Endodermal cell (in vitro differentiated cells): ENCODE measurements at places on chromosomes 12 and 14. TPM values are rescaled to one million over a fixed set of nuclear protein-coding genes. Genes with fewer than 3 reads are reported as not detected.

GRCh38 chr12:4894019-4894418, 15.7 kb upstream of the KCNA1 start:
- DNase-seq = no peak
- no peaks in the 10 kb centered on the region for H3K4me1 ChIP-seq
- H3K27me3 ChIP-seq = peaks cover 81% of the 10 kb centered on the region
- H3K4me3 ChIP-seq = no peak overlapping the region
- no peaks in the 10 kb centered on the region for H3K36me3 ChIP-seq

DNA sequence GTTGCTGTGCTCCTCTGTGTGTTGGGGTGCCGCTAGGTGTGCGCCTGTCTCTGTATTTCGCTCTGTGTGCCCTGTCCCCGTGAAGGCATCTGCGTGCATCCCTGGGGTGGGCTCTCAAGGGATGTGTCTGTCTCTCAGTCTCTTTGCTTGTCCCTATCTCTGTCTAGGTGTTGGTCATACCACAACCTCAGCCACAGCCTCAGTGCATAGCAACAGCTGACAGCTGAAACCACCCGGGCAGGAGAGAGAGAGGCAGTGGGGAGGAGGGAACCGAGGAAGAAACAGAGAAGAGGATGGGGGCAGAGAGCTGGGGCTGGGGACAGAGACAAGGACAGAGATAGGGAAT, 953 bp upstream of the NXPH4 start:
- H3K36me3 ChIP-seq = no peaks in the 10 kb centered on the region
- peaks cover 71% of the 10 kb centered on the region for H3K27me3 ChIP-seq
- no peak overlapping the region for H3K27ac ChIP-seq

GRCh38 chr14:28321475-28322244, 444.9 kb upstream of the FOXG1 start:
- H3K4me3 ChIP-seq = no peak overlapping the region
- H3K27ac ChIP-seq = no peak overlapping the region
- no peaks in the 10 kb centered on the region for H3K36me3 ChIP-seq
- no peaks in the 10 kb centered on the region for H3K27me3 ChIP-seq
- DNase-seq = no peak

- no peak for DNase-seq
- no peaks in the 10 kb centered on the region for H3K36me3 ChIP-seq
- H3K27ac ChIP-seq = no peak overlapping the region
- H3K27me3 ChIP-seq = no peaks in the 10 kb centered on the region
- no peak overlapping the region for H3K4me3 ChIP-seq
- H3K4me1 ChIP-seq = no peaks in the 10 kb centered on the region
Measured at GRCh38 chr14:106209755-106210154, 683.4 kb downstream of the TMEM121 start.

- H3K4me3 ChIP-seq = no peak overlapping the region
- H3K4me1 ChIP-seq = no peaks in the 10 kb centered on the region
- no peaks in the 10 kb centered on the region for H3K36me3 ChIP-seq
- H3K27ac ChIP-seq = no peak overlapping the region
- H3K27me3 ChIP-seq = no peaks in the 10 kb centered on the region
Measured at GRCh38 chr12:92977326-92977725, 48.2 kb upstream of the EEA1 start.

GRCh38 chr14:30440961-30441360, 118.0 kb upstream of the G2E3 start:
- no peak overlapping the region for H3K27ac ChIP-seq
- H3K4me1 ChIP-seq = no peaks in the 10 kb centered on the region
- DNase-seq = no peak
- H3K4me3 ChIP-seq = no peak overlapping the region
- H3K27me3 ChIP-seq = no peaks in the 10 kb centered on the region

DNA sequence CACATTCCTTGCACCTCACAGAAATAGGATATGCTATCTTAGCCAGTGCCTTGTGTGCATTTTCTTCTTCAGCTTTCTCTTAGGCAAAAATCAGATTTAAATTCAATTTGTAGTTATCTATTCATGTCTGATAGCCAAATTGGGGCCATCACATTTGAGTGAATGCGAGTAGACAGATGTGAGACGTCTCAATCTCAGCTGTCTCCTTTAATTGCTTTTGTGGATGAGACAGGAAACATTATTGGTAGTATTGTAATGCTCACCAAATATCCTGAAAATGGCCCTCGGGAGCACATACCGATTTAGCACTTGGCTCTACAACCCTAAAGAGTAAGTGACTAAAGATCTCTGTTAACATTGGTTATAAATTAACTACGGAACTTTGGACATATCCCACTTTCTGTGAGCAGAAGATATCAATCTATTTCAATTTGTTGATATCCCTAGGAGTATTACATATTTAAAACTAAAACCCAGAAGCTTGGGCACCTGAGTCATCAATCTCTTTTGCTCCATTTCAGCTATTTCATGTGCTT, 1012.5 kb upstream of the TMEM132C start:
- H3K27me3 ChIP-seq = no peaks in the 10 kb centered on the region
- H3K36me3 ChIP-seq = no peaks in the 10 kb centered on the region
- no peaks in the 10 kb centered on the region for H3K4me1 ChIP-seq
- no peak overlapping the region for H3K27ac ChIP-seq

DNA sequence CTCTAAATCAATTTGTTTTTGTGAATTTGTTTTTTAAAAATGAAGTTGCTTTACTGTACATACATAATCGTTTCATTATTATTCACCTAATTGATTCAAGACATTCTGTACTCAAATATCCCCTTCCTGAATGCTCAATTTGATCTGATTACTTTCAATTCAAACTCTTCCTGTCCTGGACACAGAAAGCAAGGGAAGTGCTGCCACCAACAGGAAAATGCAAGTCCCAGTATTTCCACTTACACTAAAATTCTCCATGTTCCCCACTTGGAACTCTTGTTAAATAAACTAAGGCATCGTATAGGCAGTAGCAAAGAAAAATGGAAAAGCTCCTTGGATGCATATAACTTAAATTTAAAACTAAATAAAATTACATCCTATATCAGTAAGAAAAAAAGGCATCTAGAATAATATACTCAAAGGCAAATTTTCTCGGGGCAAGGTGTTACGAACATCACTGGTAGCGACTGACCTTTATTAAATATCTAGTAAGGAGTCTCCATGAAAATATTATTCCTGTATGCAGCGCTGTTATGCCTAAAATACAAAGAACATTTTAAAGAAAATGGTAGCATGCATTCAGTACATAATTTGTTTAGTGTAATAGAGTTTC, 72.0 kb upstream of the DBX2 start:
- no peak overlapping the region for H3K4me3 ChIP-seq
- H3K4me1 ChIP-seq = no peaks in the 10 kb centered on the region
- no peak overlapping the region for H3K27ac ChIP-seq
- DNase-seq = peak; percentile 63

DNA sequence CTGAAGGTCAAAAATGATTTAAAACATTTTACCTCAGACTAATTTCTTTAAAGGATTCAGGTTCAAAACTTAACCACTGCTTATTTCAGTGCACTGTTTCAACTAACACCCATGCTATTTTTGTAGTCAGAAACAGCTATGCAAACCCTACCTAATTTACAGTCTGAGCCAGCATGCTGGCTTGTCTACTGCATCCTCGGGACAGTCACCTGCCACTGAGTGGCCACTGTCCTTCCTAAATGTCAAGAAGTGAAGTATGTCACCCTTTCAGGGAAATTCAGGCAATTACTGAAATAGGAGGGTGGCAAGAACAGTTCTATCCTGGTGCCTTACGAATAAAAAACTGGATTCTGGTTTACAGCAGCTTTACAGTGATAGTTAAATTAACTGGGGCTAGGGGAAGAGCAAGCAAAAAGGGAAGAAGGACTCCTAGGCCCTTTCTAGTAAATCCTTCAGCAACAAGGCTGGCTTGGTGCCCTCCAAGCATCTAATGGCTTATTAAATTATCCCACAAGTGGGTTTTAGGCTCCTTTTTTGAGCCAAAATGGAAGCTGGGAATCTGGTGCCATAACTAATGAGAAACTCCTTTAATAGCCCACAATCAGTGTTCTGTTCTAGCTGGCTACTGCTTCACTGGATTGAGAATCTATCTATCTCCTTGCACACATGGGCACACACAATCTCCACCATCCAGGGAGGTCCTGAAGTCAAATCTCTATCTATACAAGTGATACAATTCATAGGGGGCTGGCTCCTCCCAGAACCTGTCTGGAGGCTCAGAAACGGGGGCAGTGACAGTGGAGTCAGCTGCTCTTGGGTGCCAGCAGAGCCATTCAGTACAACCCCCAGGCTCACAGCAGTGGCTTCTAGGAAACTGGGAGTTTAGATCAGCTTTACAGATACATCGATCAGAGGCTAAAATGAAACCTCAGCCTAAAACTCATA, 43.4 kb downstream of the SH2B3 start:
- no peaks in the 10 kb centered on the region for H3K27me3 ChIP-seq
- H3K27ac ChIP-seq = no peak overlapping the region
- no peak overlapping the region for H3K4me3 ChIP-seq
- peak; percentile 42 for DNase-seq
- peaks cover 74% of the 10 kb centered on the region for H3K36me3 ChIP-seq
- H3K4me1 ChIP-seq = peaks cover 4% of the 10 kb centered on the region

GRCh38 chr14:105503296-105503640, 12.2 kb downstream of the TEDC1 start:
- DNase-seq = no peak
- H3K4me3 ChIP-seq = no peak overlapping the region
- peaks cover 2% of the 10 kb centered on the region for H3K4me1 ChIP-seq

DNA sequence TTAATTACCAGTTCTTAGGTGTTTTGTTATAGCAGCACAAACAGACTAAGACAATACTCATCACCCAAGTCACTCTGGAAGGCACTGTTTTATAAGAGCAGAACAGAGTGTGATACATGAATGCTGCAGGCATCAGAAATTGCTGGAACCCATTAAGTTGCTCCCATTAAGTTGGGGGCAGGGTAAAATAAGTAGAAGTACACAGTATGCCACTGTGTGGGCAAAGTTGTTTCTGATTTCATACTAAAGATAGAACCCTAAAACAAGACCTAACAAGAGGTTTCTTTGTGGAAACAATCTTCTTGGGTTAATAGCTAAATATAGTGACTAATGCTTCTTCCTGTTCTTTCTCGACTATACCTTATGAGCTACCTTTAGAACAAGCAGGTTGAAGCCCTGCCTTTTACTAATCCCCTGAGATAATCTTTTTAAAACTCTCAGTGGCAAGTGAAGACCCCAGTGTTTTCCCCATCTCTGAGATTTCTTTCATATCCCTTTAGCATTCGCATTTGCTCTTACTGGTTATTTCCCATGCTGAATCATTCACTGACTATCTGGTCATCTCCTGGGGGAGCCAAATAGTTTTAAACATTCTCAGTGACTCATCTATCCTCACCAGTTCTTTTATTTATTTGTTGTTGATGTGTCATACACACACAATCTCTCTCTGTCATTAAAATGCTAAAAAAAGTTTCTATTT, 52.3 kb downstream of the SOCS2 start:
- no peak for DNase-seq
- no peak overlapping the region for H3K27ac ChIP-seq
- no peak overlapping the region for H3K4me3 ChIP-seq
- H3K36me3 ChIP-seq = no peaks in the 10 kb centered on the region
- no peaks in the 10 kb centered on the region for H3K4me1 ChIP-seq
- no peaks in the 10 kb centered on the region for H3K27me3 ChIP-seq

GRCh38 chr14:104938436-104938835, 13.8 kb downstream of the PLD4 start:
- H3K4me1 ChIP-seq = no peaks in the 10 kb centered on the region
- no peak overlapping the region for H3K27ac ChIP-seq
- H3K36me3 ChIP-seq = no peaks in the 10 kb centered on the region
- DNase-seq = peak; percentile 17
- H3K27me3 ChIP-seq = peaks cover 52% of the 10 kb centered on the region

DNA sequence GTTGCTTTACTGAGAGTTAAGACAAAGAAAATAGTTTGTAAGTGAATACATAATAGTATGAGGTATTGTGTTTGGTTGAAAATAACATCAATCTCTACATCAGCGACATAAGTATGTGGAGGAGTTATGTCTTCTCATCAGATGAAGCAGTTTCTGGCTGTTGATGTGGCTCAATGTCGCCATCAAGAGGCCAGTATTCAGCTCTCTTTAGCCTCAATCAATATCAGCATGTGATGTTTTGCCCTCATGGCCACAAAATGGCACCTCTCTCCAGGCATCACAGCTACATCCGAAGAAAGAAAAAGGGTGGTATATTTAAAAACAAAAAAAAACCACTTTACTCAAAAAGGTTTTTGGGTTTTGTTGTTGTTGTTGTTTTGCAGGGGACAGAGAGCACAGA, 302.3 kb upstream of the TMEM132C start:
- peak; percentile 61 for DNase-seq
- no peak overlapping the region for H3K27ac ChIP-seq
- H3K36me3 ChIP-seq = no peaks in the 10 kb centered on the region

GRCh38 chr14:24943024-24943423, 106.9 kb downstream of the STXBP6 start:
- no peaks in the 10 kb centered on the region for H3K36me3 ChIP-seq
- H3K4me1 ChIP-seq = peaks cover 13% of the 10 kb centered on the region
- peak; percentile 88 for DNase-seq
- H3K27me3 ChIP-seq = no peaks in the 10 kb centered on the region
- no peak overlapping the region for H3K27ac ChIP-seq

DNA sequence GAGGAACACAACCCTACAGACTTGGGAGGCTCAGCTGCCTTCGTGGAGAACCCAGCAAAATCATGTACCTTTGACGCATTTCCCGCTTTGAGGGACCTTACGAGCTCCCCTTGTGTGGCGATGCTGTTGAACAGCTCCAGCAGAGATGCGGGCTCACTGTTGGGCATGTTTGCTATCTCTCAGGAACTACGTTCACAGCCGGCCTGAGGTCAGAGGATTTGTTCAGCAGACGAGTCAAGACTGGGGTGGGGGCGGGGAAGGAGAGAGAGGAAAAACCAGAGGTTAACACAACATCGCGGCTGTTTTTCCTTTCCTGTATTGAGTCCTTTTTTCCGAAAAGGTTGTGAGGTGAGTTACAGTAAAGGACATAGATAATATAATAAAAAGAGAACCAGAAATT, 45.9 kb downstream of the SLC25A47 start:
- no peak overlapping the region for H3K4me3 ChIP-seq
- H3K27ac ChIP-seq = no peak overlapping the region
- peaks cover 75% of the 10 kb centered on the region for H3K36me3 ChIP-seq
- H3K4me1 ChIP-seq = peaks cover 2% of the 10 kb centered on the region
- DNase-seq = no peak

- no peaks in the 10 kb centered on the region for H3K36me3 ChIP-seq
- H3K4me1 ChIP-seq = no peaks in the 10 kb centered on the region
- no peaks in the 10 kb centered on the region for H3K27me3 ChIP-seq
- peak; percentile 83 for DNase-seq
- no peak overlapping the region for H3K27ac ChIP-seq
Measured at GRCh38 chr12:107560165-107560898, 125.3 kb upstream of the PWP1 start.

The DHRS2 gene
- total RNA-seq = 0.69 to 2.1 TPM (median 1.2 TPM) in 3 replicates

The SLC39A5 gene
- 2.3 to 3.4 TPM (median 3.2 TPM) in 3 replicates for total RNA-seq

The RAB3IP gene
- total RNA-seq = 48.3 to 54.3 TPM (median 49.5 TPM) in 3 replicates

The SLC5A8 gene
- not detected in 3 replicates for total RNA-seq

The MORN3 gene
- 1.3 and 1.6 TPM in 2 replicates for total RNA-seq

The C1QL4 gene
- total RNA-seq = 0.14 and 0.20 TPM in 2 replicates
